Stimulated activated CD4-positive, alpha-beta T cell treated with anti-CD3 and anti-CD28 coated beads, Interleukin-2, amount 100 ng/mL, for 24 hours (primary cell): ENCODE measurements at places on chromosomes 12 and 14.

- no peak for DNase-seq
These were observed 113.1 kb downstream of the TTC6 start for GRCh38 chr14:37708481-37708880.

GRCh38 chr12:109020796-109021380 lies at the start of gene SVOP:
Gene SVOP (minus strand): TSS chr12:109021068. CDS start chr12:109020868, 200 bp downstream.
- DNase-seq: peak; percentile 54

DNA sequence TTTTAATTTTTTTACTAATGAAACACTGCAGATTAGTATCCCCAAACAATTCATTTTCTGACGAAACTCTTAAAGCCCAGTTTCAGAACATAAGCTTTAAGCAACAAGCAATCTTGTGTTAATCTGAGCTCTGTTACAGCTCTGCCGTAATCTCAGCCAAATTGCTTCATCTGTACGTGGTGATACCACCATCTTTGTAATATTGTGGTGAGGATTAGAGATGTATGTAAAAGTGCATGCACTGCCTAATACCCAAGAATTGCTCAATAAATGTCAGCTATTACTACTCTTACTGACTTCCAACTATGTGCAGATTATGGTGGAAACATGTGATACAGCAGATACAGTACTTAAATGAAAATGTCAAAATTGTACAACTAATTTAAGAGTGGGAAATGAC lies 1.8 kb downstream of the AKAP5 start:
- DNase-seq: no peak

- peak; percentile 54 for DNase-seq
These were observed 18.1 kb downstream of the TAMALIN start for GRCh38 chr12:52024845-52025230.

- DNase-seq: no peak
These were observed 58.0 kb upstream of the ELK3 start for GRCh38 chr12:96136161-96136560.

GRCh38 chr12:127194176-127194575 lies 1072.8 kb upstream of the TMEM132C start:
- no peak for DNase-seq

DNA sequence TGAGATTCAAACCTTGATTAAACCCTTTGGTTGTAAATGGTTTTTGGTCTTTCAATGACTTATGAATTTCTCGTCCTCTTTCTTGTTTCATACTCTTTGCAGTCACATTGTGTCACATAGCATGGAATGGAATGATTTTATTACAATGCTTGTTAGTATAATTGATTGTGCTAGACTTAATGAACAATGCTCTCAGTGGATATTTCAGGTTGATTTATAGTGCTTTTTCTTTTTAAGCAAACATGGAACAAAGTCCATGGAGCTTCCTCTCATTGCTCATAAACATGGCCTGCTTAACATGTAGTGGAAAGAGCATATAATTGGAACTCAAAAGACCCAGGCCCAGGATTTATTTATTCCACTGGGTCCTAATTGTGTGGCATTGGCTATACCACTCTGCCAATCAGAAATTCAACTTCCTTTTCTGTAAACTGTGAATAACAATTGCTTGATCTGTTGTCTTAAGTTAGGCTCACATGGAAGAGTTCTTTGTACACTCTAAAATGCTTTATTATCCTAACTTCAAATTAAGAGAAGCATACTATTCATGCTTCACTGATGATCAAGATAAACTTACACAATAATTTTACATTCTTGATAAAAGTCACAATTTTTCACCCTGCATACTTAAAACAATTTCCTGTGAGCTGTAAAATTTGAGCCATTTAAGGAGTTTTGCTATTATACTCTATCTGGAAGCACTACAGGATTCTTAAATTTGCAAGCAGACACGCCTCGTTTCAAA lies 370.5 kb upstream of the PDE3A start:
- DNase-seq: no peak

DNA sequence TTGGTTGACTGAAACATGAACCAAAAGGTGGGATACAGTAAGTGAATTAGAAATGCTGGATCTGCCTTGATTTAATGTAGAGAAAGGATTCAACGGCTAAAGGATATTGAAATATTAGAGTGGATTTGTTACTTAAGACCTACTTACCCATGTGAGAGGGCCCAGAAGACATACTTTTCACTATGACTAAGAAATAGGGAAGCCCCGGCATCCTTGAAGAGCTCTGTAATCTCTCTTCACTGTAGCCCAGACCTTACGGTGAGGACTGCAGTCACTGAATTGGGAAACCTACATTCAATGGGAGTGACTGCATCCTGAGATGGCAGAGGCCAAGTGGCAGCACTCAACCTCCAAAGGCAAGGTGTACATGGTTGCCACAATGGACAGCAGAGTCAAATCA lies 52.5 kb downstream of the KANSL2 start:
- no peak for DNase-seq

GRCh38 chr14:56219666-56220413 lies 101.6 kb downstream of the PELI2 start:
- DNase-seq: no peak

DNA sequence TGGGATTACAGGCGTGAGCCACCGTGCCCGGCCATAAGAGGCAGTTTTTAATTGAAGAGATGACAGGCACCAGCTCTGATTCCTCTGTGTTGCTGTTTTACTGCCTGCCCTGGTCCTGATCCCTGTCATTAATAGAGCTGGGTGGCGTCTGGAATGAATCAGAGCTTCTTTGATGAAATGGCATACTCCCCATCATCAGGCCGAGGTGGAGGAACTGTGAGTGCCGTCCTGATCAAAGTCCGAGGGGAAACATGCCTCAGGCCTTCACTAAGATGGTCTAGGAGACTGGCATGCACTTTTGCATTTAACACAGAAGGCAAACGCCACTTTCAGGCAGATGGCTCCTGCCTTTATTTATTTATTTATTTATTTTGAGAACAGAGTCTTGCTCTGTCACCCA lies 34.1 kb downstream of the IL31 start:
- DNase-seq: no peak

GRCh38 chr12:130160711-130161231 lies 1.5 kb upstream of the FZD10 start:
- no peak for DNase-seq

GRCh38 chr14:55864890-55865655 lies 253.1 kb upstream of the PELI2 start:
- no peak for DNase-seq

GRCh38 chr14:105455766-105456660 lies 18.6 kb upstream of the CRIP2 start:
- no peak for DNase-seq

- no peak for DNase-seq
These were observed 15.1 kb upstream of the RPLP0 start for GRCh38 chr12:120215766-120216735.

DNA sequence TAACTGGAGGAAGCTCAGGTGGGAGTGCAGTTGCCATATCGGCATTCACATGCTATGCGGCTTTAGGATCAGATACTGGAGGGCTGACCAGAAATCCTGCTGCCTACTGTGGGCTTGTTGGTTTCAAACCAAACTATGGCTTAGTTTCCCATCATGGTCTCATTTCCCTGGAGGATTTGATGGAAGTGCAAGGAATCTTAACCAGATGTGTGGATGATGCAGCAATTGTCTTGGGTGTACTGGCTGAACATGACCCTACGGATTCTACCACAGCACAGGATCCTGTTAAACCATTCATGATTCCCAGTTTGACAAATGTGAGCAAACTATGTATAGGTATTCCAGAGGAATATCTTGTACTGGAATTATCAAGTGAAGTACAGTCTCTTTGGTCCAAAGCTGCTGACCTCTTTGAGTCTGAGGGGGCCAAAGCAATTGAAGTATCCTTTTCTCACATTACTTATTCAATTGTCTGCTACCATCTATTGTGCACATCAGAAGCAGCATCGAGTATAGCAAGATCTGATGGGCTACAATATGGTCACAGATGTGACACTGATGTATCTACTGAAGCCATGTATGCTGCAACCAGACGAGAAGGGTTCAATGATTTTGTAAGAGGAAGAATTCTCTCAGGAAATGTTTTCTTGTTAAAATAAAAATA lies 42.9 kb downstream of the RALGAPA1 start:
- DNase-seq: no peak

GRCh38 chr14:57640036-57640435 lies 146.4 kb upstream of the CCDC198 start:
- DNase-seq: no peak

DNA sequence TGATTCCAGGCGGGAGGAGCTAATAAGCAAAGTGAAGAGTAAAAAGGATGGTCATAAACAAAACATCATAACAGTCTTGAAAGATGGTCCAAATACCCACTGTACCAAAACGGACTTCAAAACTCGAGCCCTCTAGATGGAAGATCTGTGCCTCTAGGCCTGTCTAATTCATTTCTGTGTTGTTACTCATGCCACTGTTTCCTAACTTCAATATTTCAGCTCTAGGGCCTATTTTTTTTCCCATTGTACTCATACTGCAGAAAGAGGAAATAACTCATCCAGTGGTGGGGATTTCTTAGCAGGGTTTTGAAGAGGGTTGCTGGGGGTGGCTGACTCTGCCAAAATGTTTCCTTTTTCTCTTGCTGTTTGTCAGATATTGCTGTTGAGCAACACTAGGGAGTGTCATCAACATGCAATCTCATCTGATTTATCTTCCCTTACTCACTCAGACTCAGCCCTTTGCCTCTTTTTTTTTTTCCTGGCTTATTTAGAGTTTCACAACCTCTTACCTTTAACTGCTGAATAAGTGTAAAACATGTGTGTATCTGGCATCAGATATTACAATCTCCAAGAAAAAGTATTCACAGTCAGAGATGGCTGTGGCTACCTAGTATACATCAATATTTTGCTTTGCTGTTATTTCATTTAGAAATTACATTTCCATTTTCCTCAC lies 189.6 kb downstream of the DUSP6 start:
- DNase-seq: peak; percentile 63

- no peak for DNase-seq
These were observed 53.3 kb upstream of the STXBP6 start for GRCh38 chr14:25103271-25103670.

DNA sequence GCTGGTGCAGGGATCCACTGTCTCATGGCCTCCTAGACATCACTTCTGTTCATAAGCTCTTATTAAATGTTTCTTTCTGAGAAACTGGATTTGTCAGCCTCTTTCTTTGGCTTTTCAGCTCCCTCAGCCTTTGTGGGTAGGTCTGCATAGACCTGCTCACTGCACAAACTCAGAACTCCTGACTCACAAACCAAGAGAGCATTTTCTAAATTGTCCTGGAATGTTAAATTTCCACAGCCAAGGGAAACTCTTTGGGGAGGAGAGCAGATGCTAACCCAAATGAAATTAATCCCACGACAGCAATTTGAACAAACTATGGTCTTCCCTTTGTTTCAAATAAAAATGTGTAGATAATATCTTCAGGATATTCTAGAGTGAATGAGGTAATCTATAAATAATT lies 19.5 kb upstream of the CERS5 start:
- DNase-seq: no peak
